Caco-2 (cell line): ENCODE measurements at places on chromosomes 2 and 18.
A peak's percentile ranks its signal among the peaks of the same experiment; 100 is the strongest.

DNA sequence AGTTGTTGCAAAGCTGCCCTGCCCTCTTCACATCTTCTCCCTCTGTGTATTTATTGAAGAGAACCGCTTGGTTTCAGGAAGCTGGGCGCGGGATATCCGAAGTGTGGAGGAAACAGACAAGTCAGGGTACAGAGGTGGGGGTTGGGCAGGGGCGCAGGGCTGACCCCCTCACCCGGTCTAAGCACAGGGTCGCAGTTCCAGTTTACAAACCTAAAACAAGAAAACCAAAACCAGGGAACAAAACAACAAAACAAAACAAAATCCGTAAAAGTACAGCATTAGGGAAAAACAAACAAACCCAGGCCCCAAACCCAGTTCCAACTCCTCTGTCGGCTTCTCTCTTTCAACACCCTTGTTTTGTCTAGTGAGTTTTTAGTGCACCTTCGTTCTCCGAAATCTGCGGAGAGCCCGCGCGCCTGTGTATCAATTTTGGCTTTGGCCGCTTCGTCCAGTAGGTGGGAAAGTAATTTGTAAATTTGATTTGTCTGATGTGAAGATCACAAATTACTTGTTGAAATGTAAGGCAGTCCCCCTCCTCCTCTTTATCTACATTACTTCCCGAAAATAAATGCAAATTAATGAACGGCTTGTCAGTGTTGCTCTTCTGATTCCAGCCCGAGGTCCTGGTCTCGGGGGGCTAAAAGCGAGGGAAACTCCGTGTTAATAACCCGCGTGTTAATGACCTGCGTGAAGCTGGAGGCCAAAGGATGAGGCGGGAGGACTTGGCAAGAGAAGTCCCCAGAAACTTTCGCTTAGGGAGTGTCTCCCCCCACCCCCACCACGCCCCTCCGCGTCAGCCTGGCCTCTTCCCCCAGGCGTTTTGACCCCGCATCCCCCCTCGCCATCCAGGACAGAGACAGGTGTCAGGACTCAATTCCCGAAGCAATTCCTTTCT lies 6.9 kb downstream of the OTX1 start:
- no peak for DNase-seq

DNA sequence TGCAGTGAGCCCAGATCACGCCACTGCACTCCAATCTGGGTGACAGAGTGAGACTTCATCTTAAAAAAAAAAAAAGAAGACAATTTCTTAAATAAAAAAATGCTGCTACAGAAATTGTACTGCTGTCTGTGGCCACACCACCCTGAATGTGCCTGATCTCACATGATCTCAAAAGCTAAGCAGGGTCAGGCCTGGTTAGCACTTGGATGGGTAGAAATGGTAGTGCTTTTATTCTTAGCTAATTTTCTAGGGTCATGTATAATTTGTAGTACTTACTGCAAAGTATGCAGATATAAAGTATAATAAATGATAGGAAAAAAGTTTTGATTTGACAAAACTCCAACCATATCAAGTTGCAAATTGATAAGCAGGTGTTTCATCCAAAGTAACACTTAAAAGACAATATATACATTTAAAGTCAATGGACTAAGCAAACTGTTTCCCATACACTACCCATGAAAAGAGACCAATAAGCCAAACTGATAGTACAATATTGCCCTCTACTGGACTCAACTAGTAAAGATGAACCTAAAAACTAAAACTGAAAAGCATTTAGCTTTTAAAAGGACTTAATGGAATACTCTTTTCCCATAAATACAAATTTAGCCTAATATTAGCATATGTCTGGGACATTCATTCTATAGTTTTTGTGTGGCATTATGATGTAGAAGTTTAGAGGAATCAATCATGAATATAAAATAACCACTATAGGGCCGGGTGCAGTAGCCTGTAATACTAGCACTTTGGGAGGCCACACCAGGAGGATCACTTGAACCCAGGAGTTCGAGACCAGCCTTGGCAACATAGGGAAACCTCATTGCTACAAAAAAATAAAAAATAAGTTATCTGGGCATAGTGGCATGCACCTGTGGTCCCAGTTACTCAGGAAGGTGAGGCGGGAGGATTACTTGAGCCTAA lies 18.6 kb upstream of the PEX13 start:
- DNase-seq, result no peak

GRCh38 chr2:157876786-157877138 lies 632 bp upstream of the ACVR1 start:
- DNase-seq, result no peak

GRCh38 chr2:241558532-241559322 lies at the start of gene BOK:
TSS of gene BOK (plus strand) at chr2:241558745. CDS start at chr2:241559484, 739 bp downstream.
- peak; percentile 73 for DNase-seq

GRCh38 chr2:26583381-26583911 lies 57.7 kb downstream of the CIB4 start:
- DNase-seq, result no peak

DNA sequence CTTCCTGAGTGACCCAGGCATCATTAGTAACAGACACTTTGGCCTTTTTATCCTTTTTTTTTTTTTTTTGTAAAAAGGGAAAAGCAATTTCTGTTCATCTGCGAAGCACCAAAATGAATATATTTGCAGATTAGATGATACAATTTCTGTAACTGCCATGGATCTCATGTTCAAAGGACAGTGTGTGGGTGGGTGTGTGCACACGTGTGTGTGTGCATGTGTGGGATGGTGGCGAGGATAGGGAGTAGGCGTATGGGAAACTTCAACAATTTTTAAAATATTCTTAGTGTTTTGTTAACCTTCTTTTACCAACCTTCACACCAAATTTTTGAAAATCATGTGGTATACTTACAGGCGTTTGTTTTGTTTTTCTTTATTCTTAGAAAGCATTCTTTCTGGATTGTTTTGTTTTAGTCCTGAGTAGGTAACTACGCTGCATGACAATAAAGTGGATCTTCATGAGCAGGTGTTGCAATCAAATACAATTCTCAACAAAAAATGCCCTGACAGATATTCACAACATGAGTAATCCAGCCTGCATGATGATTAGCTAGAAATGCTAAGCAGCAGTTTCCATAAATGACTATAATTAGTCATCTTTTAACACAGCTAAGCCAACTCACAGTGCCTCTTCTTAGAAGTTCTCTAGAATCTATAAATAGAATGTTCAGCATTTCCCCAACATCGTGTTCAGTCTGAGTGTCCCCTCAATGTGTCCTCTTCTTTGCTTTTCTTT lies 53.5 kb upstream of the RMDN2 start:
- no peak for DNase-seq

DNA sequence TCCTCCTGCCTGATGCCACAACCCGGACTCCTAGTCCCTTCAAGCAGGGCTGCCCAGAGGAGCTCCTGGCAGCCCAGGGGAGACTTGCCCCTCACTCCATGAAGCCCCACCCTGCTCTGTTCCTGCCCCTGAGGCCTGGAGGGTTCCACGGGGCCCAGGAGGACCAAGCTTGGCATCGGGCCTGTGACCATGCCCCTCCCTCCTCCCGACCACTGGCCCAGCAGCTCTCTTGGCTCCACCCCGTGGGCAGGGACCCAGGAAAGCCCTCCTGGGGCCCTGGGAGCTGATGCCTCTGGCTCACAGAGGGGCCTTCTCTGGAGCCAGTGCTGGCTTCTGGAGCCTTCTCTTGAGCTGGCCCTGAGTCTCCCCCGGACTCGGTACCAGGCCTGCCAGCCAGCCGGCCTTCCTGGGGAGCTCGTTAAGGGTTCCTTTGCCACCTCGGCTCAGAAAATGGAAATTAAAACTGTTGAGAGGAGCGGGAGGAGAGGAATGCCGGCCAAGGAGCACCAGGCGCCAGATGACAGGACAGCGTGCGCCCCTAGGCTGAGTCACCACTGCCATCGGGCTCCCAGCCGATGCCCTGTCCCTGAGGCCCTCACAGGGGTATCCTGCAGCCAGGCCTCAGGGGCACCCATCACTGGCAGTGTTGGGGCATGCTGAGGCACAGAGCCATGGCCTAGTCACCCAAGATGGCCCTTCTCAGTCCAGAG lies 40.6 kb upstream of the SNED1 start:
- no peak for DNase-seq

- no peak for DNase-seq
These were observed 87.5 kb upstream of the SLC35G4 start for GRCh38 chr18:11521853-11522252.

GRCh38 chr2:98172150-98172765 lies 85.3 kb downstream of the VWA3B start:
- no peak for DNase-seq

DNA sequence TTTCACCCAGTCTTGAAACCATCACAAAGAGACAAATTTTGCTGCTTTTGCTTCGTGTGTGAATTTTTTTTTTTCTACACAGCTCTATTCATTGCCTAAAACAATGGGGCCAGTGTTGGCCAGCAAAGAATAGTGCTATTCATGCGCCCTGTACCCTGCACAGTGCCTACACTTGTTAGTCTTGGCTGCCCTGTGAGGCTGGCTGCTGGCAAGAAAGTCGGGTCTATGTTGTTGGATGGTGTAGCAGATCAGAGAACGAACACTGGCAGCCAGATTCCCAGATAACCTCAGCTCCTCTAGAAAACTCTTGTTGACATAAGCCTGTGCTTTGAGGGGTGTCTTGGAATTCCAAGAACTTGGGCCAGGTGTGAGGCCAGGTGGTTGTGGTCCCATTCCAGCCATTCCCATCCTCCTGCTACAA lies 455.7 kb upstream of the TCF4 start:
- DNase-seq, result no peak

GRCh38 chr2:144704709-144705095 lies 184.8 kb upstream of the ZEB2 start:
- no peak for DNase-seq

DNA sequence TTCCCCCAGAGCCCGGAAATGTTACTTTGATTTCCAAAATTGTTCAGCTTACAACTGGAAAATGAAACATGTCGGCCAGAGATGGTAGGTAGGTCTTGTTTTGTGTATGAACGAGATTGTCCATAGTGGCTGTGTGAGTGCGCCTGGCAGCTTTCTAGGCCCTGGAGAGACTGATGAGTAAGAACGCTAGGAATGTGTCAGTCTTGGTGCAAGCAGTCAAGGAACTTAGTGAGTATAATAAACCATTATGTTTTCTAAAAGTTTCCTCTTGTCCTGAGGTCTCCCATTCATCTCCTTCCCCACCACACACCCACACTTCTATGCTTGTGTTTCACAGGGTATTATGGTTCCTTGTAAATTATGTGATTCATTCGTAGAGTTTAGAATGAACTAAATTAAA lies 234.2 kb downstream of the CDH2 start:
- no peak for DNase-seq

GRCh38 chr2:46780411-46780800 lies 135.2 kb downstream of the MCFD2 start:
- no peak for DNase-seq

DNA sequence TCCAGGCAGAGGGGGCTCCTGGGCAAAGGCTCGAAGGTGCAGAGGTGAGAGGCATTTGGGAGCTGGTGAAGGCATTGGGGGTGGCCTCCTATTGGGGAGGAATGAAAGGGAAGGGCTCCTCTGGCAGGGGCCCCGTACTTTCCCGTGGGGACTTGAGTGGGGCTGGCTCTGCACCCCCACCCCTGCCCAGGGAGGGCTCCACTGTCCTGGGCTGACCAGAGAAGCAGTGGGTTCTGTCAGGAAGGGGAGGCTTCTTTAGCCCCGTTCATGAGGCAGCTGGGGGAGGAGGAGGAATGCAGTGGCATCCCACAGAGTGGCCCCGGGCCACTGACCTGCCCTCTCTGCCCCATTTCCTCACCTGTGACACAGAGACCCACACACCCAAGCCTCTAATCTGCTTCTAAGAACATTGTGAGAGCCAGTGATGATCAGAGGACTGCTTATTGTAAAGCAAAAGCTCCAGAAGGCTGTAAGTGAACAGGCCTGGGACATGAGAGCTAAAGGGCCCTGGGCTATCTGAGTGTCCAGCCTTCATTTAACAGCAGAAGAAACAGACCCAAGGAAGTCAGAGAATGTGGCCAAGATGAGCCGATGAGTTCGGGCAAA lies 38.6 kb upstream of the GPAT2 start:
- DNase-seq, result no peak

GRCh38 chr2:7119132-7119835 lies 202.1 kb downstream of the RNF144A start:
- no peak for DNase-seq

DNA sequence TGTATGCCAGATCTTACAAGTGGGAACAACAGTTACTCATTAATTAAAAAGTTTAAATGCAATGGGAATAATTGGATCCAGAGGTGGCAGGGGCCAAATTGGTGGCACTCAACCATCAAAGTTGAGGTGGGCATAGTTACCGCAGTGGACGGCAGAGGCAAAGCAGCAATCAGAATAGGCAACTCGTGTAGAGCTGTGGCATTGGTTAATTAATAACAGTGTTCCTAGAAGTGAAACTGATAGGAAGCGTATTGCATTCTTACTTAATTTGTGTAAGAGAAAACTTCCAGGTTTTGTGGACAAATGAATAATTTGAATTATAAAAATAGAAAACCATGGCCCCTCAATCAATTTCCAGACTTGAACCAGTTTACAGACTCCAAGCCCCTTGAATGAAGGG lies 1068.2 kb upstream of the ACVR2A start:
- DNase-seq, result no peak

- DNase-seq, result no peak
These were observed 16.4 kb upstream of the KIAA2012 start for GRCh38 chr2:202056611-202057010.

GRCh38 chr2:36711741-36712314 lies 15.3 kb downstream of the VIT start:
- no peak for DNase-seq

DNA sequence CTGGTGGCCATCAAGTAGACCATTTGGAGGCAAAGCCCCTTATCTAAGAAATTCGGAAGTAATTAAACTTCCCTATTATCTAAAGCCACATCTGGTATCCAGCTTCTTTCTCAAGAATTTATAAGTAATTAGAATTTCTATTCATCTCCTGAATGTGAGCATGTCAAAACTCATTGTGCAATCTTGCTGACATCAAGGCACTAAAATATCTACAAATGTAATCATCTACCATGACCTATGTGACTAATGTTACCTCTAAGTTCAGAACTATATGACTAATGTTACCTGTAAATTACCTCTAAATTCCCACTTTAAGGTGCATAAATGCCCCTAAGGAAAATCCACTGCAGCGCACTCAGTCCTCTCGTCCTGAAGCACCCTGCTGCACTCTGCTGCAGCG lies 773.0 kb downstream of the CPS1 start:
- DNase-seq, result no peak

DNA sequence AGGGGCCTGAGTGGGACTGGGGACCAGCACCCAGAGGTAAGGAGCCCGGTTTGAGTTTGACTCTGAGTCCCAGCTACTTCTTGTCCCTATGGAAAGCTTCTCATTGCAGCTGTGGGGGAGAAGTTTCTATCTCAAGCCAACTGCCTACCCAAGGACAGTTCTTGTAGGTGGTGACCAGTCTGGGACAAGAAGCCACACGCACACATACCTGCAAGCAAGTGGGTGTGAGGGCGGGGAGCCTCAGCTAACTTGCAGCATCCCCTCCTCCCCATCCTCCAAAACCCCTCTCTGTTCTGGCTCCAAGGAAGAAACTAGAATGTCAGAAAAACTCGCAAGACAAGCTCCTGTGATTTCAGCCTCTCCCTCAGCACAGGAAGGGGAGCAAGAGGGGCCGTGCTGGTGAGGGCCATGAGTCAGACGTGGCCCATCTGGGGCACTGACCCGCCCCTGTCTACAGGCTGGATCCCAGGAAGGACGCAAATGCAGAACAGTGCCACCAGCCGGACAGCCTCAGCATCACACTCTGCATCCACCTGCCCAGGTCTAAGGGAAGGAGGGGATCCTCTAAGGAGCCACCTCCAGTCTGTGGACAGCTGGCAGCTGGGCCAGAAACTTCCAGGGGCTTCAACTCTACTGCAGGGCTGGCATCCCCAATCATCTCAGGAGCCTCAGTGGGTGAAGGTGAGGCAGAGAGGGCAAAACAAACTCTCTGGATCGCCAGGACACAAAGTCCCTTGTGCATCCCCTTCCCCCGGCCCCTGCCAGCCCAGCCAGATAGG lies 103.4 kb downstream of the TNS1 start:
- peak; percentile 54 for DNase-seq

GRCh38 chr2:218030409-218031195 lies 27.8 kb upstream of the TNS1 start:
- no peak for DNase-seq
